Stimulated activated CD8-positive, alpha-beta memory T cell treated with anti-CD3 and anti-CD28 coated beads, Interleukin-2, amount 100 ng/mL, for 1 hour (primary cell): ENCODE measurements at places on chromosomes 5 and 9.

DNA sequence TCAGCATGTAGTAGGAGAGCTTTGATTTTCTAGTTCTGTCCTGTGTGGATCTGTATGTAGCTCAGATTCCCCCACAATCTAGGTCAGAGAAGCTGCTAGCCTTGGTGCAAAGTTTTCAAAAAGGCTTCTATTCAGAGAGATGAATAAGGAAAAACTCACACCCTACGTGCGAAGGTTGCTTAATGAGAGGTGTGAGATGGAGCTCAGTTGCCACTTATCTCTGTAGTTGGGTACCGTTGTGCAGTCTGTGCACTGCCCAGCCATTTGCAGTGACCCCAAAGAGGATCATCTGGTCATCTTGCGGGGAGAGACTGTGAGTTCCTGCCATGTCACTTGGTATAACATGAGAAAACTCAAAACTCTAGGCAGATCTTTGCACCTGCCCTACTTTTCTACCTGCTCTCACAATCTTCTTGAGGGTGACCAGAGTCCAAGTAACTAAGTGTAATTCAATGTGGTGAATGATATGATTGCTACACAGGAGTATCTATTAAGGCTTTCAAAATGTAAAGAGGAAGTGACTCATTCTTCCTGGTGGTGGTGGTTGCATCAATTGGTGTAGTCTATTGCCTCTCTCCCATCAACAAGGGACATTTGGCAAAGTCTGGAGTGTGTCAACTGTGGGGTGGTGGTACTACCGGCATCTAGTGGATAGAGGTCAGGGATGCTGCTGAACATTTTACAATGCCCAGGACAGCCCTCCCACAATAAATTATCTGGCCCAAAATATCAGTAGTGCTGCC lies 65.2 kb downstream of the TMC1 start:
- no peak for DNase-seq

DNA sequence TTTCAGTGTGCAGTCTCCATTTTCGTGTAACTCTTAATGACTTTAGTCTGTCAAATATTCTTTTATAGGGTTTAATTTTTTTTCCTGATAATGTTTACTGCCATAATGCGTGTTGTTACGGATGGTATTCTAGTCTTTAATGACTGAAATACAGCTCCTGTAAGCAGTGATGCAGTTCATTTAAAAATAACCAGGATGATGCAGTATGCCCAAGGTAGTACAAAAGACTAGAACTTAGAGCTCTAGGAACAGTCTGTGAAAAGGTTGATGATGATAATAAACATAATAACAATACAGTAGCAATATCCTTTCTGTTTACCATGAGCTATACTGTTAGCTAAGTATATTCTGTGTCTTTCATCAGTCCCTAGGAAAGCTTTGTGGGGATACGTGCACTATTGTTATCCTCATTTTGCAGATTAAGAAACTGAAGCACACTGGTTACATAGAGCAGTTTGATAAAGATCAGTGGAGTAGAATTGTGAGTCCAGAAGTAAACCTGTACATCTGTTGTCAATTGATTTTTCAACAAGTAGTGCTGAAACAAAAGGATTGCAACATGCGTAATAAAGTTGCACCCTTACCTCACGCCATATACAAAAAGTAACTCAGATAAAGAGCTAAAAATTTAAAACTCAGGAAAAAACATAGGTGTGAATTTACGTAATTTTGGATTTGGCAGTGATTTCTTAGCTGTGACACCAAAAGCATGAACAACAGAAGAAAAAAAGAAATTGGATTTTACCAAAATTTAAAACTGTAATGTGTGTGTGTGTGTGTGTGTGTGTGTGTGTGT lies 64.5 kb downstream of the MTREX start:
- no peak for DNase-seq

DNA sequence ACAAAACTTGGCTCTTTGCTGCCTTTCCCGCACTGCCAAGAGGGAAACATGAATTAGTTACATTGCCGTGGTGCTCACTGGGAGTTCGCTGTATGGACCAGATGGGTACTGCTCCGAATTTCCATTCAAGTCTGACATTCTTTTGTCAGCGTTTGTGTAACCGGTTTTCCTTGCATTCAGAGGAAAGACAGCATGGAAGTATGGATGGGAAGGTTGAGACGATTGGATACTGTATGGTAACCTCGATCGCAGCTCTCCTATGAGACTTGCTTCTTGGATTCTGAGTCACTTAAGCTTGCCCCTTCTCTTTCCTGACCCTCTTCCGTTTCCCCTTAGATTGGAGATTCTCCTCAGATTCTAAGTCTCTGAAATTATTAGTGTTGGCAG lies 625 bp upstream of the UBLCP1 start:
- DNase-seq = no peak

DNA sequence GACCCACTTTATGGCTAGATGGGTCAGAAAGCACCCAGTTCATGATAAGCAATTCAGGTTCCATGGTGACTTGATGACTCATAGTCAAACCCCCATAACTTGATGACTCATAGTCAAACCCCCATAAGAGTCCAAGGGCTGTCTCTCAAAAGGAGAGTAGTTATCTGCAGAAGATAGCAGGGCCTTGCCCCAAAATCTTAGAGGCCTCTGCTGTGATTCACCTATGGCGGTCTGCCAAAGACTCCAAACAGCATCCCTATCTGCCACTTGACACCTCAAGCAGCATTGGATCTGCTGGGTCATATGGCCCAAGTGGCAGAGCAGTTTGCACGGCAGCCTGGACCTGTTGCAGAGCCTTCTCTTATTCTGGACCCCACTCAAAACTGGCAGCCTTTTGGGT lies 395.2 kb upstream of the KIF2A start:
- no peak for DNase-seq

DNA sequence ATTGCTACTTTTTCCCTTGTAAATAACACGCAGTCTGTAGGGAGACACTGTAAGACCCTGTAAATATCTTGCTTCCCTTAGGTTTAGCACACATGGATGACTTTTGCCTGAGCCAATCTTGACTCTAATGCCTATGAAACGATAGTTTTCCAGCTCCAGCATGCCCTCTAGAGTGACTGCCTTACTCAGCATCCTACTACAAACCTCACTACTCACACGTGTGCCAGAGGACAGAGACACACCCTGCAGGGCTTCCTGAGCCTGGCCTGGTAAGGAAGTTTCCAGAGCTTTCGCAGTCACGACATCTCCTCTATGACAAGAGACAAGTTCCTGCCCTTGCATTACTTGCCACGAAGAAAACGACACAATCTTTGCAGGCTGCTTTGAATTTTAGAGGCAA lies 138.1 kb downstream of the ATPSCKMT start:
- no peak for DNase-seq

DNA sequence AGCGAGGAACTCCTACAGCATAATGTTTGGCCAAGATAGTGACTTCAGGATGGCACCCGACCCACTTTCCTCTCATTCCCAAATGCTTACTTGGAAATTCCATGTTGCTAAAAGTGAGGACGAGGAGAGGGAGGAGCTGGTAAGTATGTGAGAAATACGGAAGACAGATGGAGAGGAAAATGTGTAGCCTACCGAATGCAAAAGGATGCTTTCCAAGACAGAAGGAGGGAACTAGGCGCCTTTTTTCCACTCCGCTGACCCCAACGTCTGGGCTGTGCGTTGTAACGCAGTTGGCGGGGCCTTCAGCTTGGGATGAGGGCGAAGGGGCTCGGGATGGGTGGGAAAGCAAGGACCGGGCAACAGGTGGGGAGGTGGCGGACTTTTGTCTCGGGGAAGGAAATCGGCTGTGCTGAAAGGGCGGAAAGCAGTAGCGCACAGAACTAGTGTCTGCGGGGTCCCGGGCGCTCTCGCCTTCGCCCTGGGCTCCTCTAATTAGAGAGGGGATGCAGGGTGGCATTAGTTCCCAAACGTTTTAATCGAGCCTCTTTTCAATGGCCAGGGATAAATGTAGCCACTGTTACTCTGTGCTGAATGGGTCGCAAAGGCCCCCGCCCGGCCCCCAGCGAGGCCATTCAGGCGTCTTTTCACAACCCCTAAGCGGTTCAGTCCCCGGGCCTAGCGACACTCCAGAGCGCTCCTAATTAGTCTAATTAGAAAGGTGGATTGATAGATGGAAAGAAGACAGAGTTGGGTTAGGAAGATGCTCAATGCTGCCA lies 12.6 kb downstream of the FOXD1 start:
- no peak for DNase-seq

GRCh38 chr5:173709145-173709544 lies 92.7 kb upstream of the BOD1 start:
- no peak for DNase-seq

- DNase-seq = no peak
Observed at GRCh38 chr9:6761306-6761705, 3.5 kb downstream of the KDM4C start.

DNA sequence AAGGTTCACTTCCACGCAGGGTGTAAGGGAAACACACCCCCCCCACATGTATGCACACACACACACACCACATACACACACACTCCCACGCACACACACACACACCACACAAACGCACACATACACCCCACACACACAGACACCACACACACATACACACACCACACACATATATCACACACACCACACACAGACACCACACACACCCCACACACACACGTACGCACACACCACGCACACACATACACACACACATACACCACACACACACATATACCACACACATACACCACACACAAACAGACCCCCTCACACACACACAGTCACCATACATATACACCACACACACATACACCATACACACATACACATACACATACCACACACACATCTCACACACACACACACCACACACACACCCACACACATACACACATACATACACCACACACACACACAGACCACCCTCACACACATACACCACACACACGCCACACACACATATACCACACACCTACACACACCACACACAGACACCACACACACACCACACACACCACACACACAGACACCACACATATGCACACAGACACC lies 44.3 kb upstream of the NEURL1B start:
- DNase-seq = no peak

GRCh38 chr9:16370647-16371046 lies 499.8 kb downstream of the BNC2 start:
- no peak for DNase-seq

GRCh38 chr5:95283022-95283615 lies 1.8 kb downstream of the MCTP1 start:
- DNase-seq = no peak

GRCh38 chr5:117454716-117455212 lies 880.1 kb upstream of the SEMA6A start:
- DNase-seq = peak; percentile 0

DNA sequence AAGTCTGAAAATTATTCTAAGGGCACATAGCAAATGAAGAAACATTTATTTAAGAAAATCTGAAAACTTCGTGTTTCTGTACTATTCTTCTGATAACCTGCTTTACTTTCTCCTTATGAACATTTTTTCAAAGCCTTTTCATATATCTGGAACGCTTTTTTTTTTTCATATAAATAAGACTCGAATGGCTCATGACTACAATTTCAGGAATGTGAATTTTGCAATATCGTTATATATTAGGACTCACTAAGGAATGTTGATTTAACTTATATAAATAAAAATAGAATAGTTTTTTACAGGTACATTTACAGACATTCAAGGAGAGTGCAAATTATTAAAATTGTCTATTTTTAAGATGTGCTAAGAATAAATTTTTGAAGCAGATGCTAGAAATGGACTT lies 42.9 kb downstream of the GPBP1 start:
- no peak for DNase-seq

DNA sequence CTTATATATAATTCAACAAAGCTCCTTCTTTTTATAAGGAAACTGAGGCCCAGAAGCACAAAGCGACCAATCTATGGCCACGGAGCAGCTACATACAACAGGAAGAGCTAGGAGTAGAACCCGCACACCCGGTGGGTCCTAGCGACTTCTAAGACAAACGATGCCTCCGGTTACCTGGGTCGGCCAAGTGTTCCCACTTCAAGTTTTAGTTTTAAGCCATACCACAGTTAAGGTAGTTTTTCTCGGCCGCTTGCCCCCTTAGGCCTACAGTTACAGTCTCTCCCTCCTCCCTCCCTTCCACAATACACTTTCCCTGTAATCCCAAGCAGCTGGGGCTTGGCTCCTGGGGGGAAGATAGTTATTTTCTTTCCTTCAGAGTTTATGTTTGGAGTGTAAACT lies 533 bp downstream of the SREK1IP1 start:
- DNase-seq = no peak

GRCh38 chr5:54573812-54574489 lies 56.4 kb downstream of the SNX18 start:
- no peak for DNase-seq

DNA sequence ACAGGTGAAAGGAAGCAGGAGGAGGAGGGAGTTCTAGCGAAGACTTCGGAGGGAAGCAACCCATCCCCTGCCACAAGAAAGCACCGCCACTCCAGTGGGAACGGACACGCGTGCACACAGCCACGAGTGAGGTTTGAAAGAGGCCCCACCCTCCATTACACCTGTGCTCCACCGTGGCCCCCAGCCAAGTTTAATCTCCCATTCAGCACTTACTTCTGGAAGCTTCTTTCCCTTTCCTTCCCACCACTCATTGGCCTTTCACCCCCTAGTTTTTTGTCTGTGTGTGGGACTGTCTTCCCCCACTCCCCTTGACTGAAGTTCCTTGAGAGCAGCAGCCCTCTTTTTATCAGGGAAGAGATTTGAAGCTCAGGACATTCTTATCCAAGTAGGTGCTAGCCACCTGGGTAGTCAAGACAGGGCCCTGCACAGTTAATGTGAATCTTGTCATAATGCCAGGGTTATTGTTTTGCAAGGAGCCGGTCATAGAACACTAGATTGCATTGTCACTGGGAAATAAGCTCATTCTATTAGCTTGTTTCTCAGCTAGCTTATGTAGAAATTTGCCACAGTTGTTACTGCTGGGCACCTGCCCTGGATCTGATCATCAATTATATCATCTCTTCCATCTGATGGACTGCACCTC lies 256.0 kb downstream of the DOCK8 start:
- DNase-seq = no peak

- no peak for DNase-seq
Observed at GRCh38 chr9:35575478-35575877, 29.6 kb upstream of the TESK1 start.
